ENCODE measurements at places on chromosomes 7 and 10.

GRCh38 chr7:22832401-22832800 lies 9.8 kb upstream of the TOMM7 start:
- no peak for DNase-seq

GRCh38 chr7:123624527-123625183 lies 23.0 kb downstream of the ASB15 start:
- peak; percentile 86 for DNase-seq

DNA sequence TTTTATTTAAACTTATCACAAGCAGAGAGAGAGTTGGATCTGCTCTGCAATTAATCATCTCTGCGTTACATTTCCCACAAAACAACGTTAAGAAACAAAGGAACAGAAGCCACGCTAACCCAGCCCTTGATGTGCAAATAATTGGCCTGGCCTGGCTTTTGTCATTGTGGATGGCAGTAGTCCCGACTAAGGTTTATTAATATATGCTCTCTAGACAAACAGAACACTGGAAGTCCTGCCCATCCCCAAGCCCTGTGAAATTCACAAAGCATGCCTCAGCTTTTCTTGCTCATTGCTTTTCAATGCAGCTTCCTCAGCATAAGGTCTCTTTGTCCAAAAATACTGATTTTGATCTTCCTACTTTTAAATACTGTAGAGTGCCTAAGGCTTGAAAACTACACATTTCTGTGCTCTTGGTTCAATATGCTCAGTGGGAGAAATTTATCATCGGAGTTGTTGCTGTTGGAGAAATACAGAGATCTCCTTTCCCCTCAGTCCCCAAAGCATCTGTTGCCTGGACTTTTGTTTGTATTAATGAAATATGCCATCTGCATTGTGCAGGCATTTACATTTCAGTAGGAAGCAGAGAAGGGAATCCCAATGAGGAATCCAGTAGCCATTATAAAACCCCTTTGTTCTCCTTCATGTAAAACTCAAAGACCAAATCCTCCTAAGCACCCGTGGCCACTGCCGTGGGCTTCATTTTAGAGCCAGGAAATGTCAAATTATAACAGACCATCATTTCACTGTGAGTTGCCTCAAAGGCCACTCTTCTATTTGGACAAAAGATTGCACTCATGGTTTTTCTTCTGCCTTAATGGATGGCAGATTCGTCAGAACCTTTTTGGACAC lies 61.1 kb downstream of the SORCS1 start:
- DNase-seq: no peak

GRCh38 chr10:51532044-51532443 lies 167.4 kb downstream of the CSTF2T start:
- DNase-seq: no peak

DNA sequence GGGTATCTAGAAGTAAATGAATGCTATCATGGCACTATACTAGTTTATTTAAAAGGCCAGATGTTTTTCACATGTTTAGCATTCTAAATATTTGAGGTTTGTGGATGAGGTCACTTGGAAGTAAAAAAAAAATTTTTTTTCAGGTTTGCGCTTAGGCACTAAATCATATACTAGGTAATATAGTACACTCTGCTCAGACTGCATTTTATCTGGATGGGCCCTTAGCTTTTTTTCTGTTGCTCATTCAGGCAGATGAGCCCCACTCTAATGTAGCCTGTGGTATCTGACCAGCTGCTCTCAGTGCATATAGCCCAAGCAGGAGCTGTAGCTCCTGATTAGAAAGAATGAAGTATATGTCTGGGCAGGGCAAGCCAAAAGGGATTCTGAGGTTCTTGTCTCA lies 210.1 kb downstream of the AUTS2 start:
- DNase-seq: no peak

- no peak for DNase-seq
Observed at GRCh38 chr10:12873172-12873571, 128.3 kb downstream of the CCDC3 start.

DNA sequence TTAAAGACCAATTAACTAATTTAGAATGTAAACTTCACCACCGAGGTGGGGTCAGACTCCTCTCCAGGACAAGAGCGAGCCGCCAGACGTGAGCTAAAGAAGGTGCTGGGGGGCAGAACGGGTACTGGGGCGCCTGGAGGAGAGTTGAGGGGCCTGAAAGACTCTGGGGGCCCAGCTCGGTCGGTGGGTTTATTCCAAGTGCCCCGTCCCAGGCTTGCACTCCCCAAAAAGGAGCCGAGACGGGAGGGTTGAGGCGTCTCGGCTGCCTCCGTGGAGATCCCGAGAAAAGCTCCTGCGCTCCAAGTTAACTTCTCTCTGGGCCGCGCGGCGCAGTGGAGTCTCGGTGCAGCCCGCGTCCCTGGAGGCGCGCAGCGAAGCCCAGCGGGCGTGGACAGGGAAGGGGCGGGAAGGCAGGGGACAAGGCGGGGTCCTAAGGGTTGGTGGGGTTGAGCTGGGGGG lies 553.3 kb downstream of the TFEC start:
- DNase-seq: peak; percentile 61

- no peak for DNase-seq
Observed at GRCh38 chr7:20208651-20209307, 8.4 kb downstream of the MACC1 start.

DNA sequence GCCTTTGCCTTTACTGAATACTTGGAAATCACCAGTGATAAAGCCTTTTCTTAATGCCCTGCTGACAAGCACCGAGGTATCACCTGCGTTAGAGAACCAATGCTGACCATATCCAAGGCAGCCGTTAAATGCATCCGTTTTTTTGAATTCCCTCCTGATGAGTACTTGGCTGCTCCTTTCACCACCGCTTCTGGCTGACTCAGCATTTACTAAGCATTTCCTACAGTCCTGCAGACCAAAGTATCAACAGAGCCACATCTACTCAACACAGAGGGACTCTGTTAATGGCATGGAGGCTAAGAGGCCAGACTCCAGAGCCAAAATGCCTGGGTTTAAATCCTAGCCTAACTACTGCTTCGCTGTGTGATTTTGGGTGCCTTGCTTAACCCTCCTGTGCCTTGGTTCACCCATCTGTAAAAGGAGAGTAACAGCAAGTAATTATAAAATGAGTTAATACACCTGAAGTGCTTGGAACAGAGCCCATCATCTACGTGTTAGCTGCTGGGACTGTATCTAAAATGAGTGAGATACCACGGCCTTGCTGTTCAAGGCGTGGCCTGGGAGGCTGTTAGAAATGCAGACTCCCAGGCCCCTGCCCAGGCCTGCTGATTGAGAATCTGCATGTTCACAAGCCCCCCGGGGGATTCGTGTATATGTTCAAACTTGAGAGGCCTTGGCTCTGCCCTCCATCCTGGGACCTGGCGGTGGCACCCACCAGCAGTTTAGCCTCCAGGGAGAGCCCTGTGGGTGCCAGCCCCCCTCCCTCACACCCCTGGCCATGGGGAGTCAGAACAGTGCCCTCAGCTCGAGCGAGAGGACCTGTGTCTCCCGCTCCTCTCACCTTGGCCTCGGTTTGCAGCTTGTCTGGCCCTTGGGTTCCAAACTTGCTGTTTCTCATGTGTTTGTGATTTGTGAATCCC lies 30.8 kb upstream of the EFCAB10 start:
- no peak for DNase-seq
